ENCODE measurements at places on chromosomes 2 and 18. TPM values are rescaled to one million over a fixed set of nuclear protein-coding genes. Genes with fewer than 3 reads are reported as not detected.

The HOXD10 gene
- 1.6 TPM for total RNA-seq

The MTCL1 gene
- 7.4 TPM for total RNA-seq

GRCh38 chr2:135679125-135679524 is 62.5 kb upstream of the UBXN4 start:
- DNase-seq: no peak

DNA sequence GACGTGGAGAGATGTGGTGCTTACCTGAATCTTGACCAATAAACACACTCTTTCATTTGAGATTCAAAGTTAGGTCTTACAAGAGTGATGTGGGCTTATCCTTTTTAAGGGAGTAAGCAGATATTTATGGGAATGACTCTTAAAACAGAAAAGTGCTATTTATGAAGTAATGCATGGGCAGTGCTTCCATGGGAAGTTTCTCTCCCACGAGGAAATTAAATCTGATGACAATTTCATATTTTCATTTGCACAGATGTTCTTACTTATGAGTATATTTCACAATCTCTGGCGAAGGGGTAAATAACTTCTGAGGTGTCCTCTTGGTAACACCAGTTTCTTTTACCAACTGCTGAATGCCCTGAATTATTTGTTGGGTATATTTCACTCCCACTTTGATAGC is 21.0 kb downstream of the PNPT1 start:
- no peak for DNase-seq

DNA sequence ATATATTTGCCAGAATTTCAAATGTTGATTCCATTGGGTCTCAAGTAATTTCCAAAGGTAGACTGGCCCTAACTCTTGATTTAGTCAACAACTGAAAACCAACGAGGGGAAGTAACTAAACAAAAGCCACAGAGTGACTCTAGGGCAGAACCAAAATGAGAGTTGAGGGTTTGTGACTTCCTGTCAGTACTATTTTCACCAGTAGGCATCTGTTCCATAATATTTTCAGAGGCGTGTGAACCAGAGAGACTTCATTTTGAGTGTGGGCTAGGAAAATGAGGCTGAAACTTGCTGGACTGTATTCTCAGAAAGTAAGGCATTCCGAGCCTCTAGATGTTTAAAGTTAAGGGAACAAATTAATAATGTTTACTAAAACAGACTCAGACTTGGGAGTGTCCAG is 70.6 kb downstream of the GDF7 start:
- DNase-seq: no peak

The SNTG2 gene
- total RNA-seq: 6.2 TPM

Data from posterior vena cava (tissue), 2 donors.